ENCODE measurements at places on chromosomes 5 and 9. TPM values are rescaled to one million over a fixed set of nuclear protein-coding genes. Genes with fewer than 3 reads are reported as not detected.

PCDHGA5 gene
- 2.6 TPM for polyA plus RNA-seq

WNT8A gene
- polyA plus RNA-seq, result not detected

SPINK7 gene
- 0.23 TPM for polyA plus RNA-seq

PCDHGB7 gene
- polyA plus RNA-seq, result 7.0 TPM

CDH9 gene
- polyA plus RNA-seq, result not detected

GLIPR2 gene
- 97.5 TPM for polyA plus RNA-seq

ZNF608 gene
- 18.9 TPM for polyA plus RNA-seq

CCL27 gene
- 0.51 TPM for polyA plus RNA-seq

GLDC gene
- polyA plus RNA-seq, result 0.81 TPM

SLC46A2 gene
- polyA plus RNA-seq, result 0.10 TPM

YIPF5 gene
- polyA plus RNA-seq, result 38.8 TPM

RORB gene
- polyA plus RNA-seq, result 0.10 TPM

MRRF gene
- polyA plus RNA-seq, result 29.1 TPM

AKNA gene
- polyA plus RNA-seq, result 8.4 TPM

ORM2 gene
- polyA plus RNA-seq, result not detected

PALM2AKAP2 gene
- polyA plus RNA-seq, result 30.6 TPM

HRCT1 gene
- polyA plus RNA-seq, result 2.1 TPM

SLC22A4 gene
- 4.0 TPM for polyA plus RNA-seq

PCA3 gene
- 1.0 TPM for polyA plus RNA-seq

FAT2 gene
- polyA plus RNA-seq, result 0.66 TPM

ENTREP1 gene
- polyA plus RNA-seq, result 41.9 TPM

C1QTNF2 gene
- 19.8 TPM for polyA plus RNA-seq

ZNF462 gene
- 8.6 TPM for polyA plus RNA-seq

All from forelimb muscle (tissue), 1 donor.